NCI-H524 (cell line): ENCODE measurements at places on chromosomes 1 and 21.
A peak's percentile ranks its signal among the peaks of the same experiment; 100 is the strongest.

GRCh38 chr1:53341521-53341895, 13.6 kb upstream of the LRP8 start:
- no peak for DNase-seq

- DNase-seq, result peak; percentile 61
Observed at GRCh38 chr1:211627259-211627658, 48.2 kb downstream of the NEK2 start.

DNA sequence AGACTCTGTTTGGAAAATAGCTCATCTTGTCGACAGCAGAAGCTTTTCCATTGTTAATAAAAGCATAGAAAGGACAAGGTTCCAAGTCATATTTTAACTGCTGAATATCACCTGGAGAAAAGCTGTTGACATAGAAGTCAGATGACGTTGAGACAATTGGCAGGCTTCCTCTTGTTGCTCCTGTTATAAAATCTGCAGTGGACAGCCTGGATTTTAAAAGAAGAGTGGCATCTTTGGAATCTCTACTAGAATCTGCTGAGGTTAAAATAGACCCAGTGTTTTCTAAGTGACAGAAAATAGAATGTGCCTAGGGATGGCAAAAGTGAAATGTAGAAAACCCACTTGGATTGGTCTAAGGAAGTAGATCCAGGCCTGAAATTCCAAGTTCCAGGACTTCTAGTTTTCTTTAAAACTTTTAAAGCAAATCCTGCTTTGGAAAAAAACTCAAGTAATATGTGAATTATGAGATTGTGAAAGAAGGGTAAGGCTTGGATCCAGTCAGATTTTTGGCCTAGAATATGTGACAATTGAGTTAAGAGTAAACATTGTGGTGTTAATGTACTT, 53.6 kb upstream of the NEXN start:
- DNase-seq, result no peak

DNA sequence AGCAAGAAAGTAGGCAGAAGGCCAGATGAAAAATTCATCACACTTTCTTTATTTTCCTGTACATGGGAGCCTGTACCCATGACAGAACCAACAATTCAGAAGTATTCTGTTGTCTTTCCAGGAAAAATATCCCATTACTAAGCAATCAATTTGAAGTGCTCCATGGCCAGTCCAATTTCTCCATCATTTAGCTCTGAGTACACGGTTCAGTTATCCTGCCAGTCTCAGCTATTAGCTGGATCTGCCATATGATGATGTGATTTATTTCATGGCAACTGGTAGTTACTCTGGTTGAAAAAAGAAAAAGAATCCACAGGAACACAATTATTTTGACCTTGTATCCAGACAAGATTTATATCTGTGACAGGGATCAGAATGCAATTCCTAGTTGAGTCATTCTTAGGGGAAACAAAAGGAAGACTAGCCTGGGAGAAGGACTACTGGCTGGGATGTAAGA, 70.6 kb upstream of the GORAB start:
- no peak for DNase-seq

DNA sequence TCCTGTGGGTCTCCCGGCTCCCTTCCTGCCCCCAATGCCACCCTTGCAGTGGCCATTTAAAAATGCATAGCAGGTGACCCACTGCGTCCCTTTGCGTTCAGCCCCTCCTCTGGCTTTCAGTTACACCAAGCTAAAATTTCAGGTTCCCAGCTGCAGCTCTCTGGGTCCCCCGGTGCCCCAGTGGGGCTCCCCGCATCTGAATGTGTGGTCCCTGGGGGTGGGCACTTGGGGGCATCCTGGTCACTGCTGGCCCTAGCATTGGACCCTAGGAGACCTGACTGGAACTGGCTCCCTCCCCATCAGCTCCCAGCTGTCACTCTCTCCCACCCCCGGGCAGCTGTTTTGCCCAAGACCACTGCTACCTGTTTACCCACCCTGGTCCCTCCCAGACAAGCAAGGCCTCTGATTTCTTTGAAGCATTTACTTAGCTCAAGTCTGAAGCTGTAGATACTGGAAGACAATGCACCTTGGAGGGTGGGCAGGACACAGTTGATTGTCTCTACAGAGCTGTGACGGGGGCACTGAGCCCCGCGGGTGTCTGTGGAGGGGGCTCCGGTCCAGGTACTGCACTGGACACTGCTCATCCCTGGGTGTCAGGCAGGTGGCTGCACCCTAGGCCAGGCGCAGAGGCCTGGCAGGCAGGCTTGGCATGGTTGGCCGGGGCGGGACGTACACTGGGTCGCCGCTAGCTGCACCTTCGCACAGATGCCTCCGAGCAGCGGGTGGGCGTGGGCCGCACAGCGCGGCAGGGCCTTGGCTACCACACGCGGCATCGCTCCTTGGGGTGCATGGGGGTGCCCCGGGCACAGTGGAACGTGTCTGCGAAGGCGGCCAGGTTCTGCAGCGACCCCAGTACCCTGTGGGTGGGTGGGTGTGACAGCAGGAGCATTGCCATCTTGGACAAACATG, 3.9 kb downstream of the PRXL2B start:
- no peak for DNase-seq

DNA sequence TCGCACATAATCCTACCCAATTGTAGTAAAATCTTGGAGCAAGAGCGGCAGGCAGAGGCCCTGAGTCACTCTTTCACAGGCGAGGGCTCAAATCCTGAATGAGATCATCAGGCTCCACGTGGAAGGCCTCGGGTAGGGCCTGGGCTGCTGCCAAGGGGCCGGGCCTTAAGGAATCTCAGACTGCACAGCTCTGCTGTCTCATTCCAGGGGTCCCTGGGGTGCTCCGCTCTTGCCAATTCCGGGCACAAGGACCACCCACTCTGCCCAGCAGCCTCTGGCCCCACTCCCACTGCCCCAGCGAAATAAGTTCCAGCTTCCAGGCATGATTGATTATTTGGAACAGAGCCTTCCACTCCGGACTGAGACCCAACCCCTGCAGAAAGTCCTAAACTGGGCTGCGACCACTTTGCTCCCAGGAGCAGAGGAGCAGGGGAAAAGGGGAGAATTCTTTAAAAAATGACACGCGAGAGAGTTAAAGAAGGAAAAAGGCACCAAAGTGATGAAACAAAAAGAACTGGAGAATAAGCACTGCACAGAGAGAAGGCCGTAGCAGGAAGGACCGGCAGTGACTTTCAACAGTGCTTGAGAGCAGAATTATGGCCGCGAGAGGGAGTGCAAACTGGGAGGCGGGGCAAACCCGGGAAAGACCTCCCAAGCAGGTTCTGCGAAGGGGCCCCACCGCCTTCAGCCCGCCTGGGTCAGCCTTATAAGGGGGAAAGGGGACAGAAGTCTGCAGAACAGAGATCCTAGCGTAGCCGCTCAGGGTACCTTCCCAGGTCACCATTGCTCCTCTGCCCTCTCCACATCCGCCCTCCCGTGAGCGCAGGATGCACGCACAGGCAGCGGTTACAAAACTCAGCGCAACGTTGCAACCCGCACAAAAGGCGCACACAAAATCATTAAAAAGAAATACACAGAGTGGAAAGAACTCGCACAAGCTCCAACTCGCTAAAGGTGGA, 2.0 kb downstream of the ADAMTS1 start:
- peak; percentile 81 for DNase-seq

DNA sequence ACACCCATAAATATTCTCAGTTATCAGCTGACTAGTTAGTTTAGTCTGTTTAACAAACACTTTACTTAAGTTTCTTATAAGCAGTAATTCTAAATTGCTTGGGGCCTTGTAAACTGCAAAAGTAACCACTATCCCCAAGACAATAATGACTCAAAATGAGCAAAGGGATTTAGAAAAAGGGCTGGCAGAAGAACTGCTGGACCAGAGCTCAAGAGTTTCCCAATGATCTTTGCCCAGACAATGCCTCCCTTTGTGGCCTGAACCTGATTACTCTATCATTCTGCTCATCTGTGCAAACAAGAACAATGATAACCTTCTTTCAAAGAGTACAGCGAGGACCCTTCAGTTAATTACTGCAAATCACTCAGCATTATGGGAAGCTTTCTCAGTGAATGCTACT, 123.5 kb downstream of the TIAM1 start:
- no peak for DNase-seq

GRCh38 chr1:107767156-107767582, 197.8 kb downstream of the VAV3 start:
- DNase-seq, result no peak

DNA sequence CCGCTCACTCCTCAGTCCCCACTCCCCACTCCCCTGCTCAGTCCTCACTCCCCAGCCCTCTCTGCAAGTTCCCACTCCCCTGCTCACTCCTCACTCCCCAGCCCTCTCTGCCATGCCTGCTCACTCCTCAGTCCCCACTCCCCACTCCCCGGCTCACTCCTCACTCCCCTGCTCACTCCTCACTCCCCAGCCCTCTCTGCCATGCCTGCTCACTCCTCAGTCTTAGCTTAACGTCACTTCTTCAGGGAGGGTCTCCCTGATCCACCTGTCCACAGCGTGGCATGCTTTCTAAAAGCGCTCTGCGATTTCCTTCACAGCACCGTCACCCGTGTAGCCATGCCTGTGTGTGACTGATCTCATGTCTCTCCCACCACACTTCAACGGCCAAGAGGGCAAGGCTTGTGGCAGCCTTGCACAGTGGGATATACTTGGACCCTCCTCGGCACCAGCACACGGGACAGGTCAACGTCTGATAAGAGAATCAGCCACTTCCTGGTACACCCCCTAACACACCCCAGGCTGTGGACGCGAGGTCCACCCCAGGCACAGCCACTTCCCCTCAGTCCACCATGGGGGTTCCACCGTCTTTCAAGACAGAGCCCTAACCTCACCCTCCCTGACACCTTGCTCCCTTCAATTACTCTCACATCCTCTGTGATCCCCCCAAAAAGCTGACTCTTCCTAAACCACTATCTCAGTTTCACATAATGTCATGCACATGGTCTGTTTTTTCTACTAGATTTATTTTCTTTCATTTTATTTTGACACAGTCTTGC, 14.0 kb downstream of the PRDM15 start:
- DNase-seq, result no peak

GRCh38 chr1:67769633-67770256, 63.5 kb downstream of the GNG12 start:
- DNase-seq, result no peak

GRCh38 chr1:7380712-7381111, 390.4 kb upstream of the VAMP3 start:
- DNase-seq, result no peak

GRCh38 chr1:86016076-86016759, 140.4 kb downstream of the COL24A1 start:
- DNase-seq, result no peak

DNA sequence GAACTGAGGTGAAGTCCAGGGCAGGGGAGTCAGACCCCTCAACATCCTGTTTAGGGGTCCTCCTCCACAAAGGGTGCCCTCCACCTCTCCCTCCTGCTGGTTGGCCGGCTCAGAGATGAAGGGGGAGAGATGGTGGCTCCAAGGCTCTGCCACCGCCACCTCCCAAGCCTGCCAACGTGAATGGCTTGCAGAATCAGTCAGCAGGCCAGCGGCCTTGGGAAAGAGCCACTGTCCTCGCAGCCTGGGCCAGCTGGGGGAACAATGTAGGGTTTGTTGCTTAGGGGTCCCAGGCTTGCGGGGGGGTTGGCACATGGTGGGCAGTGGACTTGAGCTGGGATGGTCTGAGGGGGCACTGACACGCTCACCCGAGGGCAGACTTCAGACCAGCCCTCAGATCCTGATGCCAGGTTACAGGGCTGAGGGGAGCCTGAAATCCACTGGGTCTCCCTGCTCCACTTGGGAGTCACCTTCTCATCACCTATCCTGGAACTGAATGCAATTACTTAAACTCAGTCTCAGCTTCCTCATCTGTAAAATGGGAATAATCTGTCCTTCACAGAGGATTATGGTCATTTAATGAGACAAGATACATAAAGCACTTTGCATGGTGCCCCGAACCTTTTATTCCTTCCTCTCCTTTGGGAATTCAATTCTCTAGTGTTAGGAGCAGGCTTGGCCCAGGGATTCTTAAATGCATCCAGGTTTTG, 8.3 kb downstream of the GPR37L1 start:
- DNase-seq, result no peak

- DNase-seq, result no peak
Observed at GRCh38 chr1:247332623-247333361, 1.1 kb upstream of the ZNF496 start.

DNA sequence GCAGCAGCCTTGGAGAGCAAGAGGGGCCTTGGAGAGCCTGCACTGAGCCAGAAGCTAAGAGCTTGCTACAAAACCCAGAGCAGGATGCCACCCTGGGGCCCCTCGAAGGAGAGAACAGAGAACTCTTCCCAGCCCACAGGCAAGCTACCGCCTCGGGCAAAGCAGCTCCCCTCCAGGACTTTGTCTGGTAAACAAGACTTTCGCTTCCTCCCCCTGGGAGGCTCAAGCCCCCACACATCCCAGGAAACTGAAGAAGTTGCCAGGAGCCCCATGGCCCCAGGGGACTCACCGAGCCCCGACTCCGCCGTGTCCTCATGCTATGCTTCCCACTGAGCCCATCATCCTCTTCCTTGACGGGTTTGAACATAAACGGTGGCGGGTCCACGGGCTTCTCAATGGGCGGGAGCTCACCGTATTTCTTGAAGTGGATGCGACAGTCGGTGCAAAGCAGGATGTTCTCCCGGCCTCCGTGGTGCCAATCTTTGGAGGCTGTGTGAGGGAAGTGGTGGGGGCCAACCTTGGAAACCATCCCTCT, 45.9 kb downstream of the SLC45A1 start:
- no peak for DNase-seq

- no peak for DNase-seq
Observed at GRCh38 chr21:20083336-20083735, 914.9 kb upstream of the NCAM2 start.

DNA sequence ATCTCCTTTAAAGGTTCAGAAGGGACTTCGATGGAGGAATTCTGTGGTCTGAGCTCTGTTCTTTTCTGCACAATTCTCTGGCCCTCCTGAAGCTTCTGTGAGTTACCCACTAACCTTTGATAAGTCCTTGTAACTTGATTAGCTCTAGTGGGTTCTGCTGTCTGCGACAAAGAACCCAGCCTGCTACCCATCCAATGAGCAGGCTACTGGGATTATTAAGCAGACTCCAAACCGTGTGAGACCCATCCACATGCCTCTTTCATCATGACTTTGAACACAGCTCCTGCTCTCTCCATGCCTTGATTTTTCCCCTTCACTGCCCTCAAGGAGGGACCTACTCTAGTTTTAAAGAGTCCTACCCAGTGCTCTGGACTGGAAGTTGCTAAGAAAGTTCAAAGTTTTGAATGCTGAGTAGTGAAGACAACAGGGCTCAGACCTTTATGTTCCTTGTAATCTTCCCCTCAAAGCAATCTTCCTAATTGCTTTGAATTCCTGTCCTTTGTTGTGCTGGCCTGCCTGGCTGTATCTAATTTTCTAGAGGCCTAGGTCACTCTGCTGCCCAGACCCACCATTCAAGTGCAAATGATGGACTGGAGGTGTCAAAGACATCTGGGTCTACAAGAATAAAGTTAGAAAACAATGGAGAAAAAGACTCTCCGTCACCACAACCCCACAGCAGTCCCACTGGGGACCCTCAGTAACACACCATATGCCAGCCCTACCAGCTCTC, 146.9 kb downstream of the RHOU start:
- DNase-seq, result no peak

- no peak for DNase-seq
Observed at GRCh38 chr1:165793951-165794350, 25.3 kb upstream of the TMCO1 start.

- no peak for DNase-seq
Observed at GRCh38 chr1:26081267-26082019, 14.0 kb upstream of the TRIM63 start.

GRCh38 chr1:58735586-58735985, 35.7 kb upstream of the MYSM1 start:
- DNase-seq, result no peak
